ENCODE measurements at places on chromosomes 1 and 21.
A peak's percentile ranks its signal among the peaks of the same experiment; 100 is the strongest.

GRCh38 chr1:182634306-182635072 lies 30.3 kb upstream of the RGS16 start:
- DNase-seq, result no peak

GRCh38 chr1:205700865-205701401 lies 20.6 kb upstream of the SLC45A3 start:
- DNase-seq, result peak; percentile 46

DNA sequence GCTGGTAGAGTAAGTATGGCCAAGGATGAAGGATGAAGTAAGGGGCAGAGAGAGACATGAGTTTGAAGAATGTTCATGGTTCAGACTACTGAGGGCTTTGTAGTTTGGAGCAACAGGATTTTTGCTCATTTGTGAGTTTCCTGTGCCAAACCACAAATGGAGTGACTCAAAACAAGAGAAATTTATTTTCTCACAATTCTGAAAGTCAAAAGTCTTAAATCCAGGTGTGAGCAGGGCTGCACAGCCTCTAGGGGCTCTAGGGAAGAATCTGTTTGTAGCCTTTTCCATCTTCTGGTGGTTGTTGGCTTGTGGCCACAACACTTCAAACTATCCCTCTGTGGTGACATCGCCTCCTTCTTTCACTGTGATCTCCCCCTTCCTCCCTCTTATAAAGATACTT lies 58.9 kb downstream of the RHOU start:
- no peak for DNase-seq

DNA sequence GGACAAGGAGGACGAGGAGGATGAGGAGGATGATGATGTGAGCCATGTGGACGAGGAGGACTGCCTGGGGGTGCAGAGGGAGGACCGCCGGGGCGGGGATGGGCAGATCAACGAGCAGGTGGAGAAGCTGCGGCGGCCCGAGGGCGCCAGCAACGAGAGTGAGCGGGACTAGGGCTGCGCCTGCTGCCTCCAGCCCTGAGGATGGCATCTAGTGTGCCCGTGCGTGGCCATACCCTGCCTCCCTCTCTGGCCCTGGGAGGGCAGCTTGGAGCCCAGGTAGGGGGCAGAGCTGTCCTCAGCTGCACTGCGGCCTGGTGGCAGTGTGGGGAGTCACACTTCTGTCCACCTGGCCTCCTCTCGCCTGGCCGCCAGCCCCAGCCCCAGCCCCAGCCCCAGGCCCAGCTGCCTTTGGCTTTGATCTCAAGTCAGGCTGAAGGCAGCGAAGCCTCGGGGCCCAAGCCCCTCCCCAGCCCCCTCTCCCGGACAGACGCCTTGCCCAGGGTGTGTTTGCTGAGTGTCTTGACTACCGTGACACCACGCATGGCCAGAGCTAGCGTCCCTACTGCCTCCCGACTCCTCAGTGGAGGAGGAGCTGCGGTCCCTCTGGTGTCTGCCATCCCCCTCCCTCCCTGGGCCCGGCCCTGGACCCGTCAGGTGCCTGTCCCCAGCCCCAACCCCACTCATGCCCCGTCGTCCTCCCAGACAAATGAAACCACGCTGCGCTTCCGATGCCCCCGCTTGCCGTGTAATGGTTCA lies 155.2 kb downstream of the PEX14 start:
- no peak for DNase-seq

- no peak for DNase-seq
Measured at GRCh38 chr1:110430901-110431300, 20.0 kb upstream of the PROK1 start.

GRCh38 chr1:17531682-17532487 lies 7.6 kb upstream of the ARHGEF10L start:
- DNase-seq, result no peak

DNA sequence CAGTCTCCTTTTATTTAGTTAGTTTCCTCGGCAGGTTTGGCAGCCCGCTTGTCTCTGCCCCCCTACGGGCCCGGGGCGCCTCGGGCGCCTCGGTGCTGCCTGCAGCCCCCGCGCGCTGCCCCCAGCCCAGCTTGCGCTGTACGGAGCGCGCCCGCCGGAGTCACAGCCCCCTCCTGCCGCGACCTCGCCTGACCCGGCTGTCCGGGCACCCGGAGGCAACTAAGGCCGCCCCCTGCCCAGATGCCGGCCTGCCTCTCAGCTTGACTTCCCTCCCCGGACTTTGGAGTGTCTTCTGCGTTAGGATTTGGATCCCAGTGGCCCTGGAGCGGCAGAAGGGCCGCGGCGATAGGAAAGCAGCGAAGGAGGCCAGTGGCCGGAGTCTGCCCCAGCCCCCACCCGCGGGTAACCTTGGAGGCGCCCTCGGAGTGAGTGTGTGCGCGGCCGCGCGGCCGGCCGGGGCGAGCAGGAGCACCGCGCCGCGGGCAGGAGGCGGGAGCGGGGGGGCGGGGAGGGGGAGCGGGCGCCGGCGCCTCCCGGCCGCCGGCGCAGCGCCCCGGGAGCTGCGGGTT lies 7.6 kb downstream of the CDKN2C start:
- peak; percentile 72 for DNase-seq

DNA sequence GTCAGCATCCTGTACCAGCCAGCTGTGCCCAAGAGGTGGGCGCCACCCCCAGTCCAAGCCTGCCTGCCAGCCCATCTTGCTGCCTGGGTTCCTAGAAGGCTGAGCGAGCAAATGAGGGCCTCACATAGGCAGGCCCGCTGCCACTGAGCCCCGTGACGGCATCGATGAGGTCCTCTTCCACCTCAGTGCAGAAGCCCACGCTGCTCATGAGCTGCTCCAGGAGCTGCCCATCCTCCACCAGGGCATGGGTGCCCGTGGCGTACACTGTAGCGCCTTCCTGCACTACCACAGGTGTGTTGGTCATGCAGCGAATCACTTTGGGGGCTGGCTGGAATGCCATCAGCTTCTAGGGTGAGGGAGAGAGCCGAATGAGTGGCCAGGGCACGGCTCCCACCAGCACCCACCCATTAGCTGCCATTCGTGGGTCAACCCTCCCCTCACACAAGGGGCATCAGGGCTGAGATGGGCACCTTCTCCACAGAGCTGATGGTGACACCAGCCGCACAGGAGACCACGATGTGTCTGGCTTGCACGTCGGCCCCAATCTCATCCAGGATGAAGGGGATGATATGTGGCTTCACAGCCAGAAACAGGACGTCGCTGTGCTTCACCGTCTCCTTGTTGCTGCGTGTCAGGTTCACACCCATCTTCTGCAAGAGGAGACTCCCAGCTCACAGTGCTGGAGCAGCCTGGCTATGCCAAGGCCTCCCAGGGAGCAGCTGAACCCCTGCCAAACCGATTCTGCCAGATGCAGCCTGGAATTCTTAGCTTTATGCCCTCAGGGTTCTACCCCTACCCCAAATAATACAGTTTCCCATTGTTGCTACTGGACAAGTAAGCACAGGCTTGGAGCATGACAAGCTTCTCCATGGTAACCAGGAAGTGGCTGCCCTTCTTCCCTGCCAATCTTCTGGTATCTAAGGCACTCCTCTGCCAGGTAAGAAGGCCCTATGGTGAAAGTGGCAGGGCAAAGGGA lies 2.0 kb downstream of the PYCR2 start:
- no peak for DNase-seq

DNA sequence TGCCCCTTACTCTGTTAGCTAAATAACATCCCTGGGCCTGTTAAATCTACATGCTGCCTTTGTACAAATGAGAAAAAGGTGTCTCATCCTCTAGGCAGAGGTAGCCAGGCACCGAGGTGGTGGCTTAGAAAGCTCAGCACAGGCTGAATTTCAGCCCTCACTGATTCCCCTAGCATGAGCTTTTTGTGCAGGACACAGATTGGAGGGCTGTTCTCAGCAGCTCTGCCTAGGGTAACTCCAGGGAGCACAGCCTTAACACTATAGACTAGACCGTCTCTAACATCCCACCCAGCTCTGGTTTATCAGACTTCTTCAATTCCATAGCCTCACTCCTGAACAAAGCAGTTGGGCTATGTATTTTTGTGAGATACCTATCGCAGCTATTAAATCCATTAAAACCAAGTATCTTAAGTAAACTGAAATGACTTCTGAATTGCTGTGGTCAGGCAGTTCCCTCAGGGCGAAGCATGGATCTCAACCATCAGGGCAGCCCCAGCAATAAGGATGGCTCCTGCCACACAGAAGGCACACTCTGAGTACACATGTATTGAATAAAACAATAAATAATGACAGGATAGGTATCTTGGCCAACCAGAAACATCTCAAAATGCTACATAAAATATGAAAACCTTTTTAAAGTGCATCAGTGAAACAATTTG lies 14.8 kb downstream of the S100A6 start:
- DNase-seq, result no peak

DNA sequence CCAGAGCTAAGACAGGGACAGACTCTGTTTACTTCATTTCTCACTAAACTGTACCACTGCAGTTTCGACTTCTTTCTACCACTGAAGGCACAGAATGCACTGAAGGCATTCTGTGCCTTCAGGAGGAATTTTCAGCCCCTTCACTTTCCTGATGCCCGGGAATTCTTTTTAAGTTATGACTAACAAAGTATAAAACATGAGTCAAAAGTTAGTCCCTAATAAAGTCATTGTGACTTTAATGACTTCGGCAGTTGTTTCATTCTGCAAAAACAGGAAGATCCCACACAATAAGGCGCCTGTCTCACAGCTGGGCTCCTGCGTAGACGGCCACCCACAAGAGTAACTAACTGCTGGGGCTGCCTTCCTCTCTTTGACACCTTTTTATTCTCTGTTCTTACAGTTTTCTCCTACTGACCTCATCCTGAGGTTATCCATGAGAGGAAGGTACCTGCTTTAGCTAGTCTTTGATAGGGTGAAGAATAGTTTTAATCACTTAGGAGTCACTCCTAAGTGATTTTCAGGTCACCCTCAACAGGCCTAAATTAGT lies 183.9 kb upstream of the SGIP1 start:
- peak; percentile 70 for DNase-seq

DNA sequence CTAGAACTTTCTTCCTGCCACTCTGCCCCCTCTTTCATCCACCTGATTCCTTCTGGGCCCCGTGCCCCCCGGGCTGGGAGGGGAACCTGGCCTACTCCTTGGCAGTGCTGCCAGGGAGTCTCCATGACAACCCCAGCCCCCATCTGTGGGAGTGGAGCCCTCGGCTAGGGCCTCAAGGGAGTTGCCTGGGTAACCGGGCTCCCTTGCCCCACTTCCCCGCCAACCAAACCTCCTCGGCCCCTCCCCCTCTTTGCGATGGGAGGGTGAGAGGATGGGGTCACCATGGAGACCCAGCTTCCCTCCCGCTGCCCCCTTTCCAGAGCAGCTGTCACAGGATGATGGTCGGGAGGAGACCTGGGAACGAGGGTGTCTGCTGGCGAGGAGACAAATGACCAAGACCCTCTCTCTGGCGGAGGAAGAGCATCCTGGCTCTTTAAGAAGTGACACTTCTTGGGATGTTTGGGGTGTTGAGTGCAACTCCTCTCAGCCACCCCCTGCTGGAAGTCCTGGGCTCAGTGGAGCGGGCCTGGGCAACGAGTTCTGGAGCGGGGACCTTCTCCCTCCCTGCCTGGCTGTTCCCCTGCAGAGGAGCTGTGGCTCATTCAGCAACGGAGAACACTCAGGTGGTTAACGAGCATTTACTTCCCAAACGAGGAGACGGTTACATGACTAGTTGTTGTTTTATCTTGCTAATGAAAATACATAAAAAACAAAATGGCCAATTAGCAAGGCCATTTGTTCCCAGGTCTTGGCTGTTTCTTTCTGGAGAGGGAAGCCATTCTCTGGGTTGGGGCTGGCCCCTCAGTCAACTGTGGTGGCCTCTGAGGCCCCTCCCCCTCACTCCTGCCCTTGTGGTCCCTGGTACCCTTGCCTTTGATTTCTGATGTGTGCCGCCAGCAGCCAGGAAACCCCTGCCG lies 82.8 kb downstream of the UBIAD1 start:
- DNase-seq, result no peak

GRCh38 chr1:162564762-162565218 lies 3.3 kb downstream of the UAP1 start:
- no peak for DNase-seq

DNA sequence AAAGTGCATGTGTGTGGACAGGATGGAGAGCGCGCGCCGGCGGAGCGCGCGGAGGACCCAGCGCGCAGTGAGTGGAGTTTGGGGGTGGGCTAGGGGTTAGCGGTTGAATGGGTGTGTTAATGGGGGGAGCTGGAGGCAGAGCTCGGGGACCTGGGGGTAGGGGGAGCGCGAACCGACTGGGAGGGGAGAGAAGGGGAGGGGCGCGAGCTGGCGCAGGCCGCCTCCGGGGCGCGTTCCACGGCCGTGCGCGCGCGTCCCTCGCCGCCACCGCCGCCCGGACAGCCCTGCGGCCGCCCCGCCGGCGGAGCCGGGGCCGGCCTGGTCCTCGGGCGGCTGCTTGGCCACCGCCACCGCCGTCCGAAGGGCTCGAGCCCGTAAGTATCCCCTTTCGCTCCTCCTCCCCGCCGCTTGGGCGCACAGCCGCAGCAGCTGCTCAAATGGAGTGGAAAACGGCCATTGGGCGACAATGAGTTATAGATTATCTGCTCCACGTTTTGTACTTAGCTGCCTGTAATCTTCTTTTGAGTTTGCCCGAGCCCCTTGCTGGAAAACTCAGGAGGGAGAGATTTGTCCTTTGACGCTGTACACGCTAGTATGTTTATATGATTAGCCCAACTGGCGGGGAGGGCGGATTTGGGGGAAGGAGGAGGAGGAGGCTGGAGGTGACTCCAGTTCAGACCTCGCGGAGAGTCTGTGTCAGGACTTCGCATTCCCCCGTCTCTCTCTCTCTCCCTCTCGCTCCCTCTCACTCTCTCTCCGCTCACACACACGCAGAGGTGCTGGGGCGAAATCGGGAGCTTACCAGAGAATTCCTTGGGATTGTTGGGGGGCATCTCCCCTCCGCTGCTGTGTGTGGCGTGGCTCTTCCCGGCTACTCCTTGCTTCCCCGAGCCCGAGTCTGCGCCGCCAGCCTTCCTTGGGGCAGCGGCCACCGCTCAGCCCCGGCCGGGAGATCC lies at the start of gene ADGRL2:
TSS of gene ADGRL2 (plus strand) at position 240 of the 956 bp plus-strand sequence. CDS start 36,051 bp downstream, outside the sequence.
- peak; percentile 53 for DNase-seq

- DNase-seq, result no peak
Measured at GRCh38 chr1:3249631-3250501, 180.9 kb downstream of the PRDM16 start.

- DNase-seq, result no peak
Measured at GRCh38 chr1:195591917-195592672, 1016.1 kb downstream of the KCNT2 start.

- DNase-seq, result no peak
Measured at GRCh38 chr1:30872033-30872947, 36.3 kb downstream of the SDC3 start.

DNA sequence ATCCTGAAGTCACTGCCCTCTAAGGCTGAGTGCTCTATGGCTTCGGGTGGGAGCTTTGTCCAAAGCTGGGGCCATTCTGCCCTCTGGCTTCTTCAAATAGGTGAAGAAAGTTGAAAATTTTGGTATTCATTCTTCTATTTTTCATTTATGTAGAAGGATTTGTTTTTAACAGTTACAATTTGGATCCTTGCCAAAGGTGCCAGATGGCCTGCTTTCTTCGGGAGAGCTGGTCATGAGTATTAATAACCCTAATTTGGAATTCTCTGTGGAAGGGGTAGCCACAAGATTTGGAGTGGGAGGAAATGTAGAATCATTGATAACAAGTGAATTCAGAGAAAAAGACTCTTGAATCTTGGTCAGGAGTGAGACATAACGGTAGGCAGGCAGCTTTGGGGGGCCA lies 370.4 kb upstream of the ST6GALNAC5 start:
- no peak for DNase-seq
